ENCODE measurements at places on chromosomes 3 and 15.

DNA sequence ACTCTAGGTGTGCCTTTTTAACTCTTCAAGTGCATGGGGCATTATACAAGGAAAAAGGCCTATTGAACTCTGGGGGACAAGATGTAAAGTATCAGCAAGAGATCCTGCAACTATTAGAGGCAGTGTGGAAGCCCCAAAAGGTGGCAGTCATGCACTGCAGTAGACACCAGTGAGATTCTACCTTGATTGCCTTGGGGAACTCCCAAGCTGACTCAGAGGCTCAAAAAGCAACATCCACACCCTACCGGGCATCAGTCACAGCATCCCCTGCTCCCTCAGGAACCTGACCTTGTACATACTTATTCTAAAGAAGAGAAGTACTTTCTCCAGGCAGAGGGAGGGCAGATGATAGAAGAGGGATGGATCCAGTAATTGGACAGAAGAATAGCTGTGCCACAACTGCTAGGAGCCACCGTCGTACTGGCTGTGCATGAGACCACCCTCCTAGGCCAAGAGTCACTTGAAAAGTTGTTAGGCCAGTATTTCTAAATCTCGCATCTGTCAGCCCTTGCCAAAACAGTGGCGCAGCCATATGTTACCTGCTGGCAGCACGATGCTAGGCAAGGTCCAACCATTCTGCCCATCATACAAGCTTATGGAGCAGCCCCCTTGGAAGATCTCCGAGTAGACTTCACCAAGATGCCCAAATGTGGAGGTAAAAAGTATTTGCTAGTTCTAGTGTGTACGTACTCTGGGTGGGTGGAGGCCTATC lies 523.1 kb upstream of the FRG2C start:
- DNase-seq, result no peak

- peak; percentile 30 for DNase-seq
These were observed 16.8 kb upstream of the MCCC1 start for GRCh38 chr3:183116025-183116614.

GRCh38 chr3:69108811-69109210 lies 13.6 kb downstream of the LMOD3 start:
- DNase-seq, result no peak

DNA sequence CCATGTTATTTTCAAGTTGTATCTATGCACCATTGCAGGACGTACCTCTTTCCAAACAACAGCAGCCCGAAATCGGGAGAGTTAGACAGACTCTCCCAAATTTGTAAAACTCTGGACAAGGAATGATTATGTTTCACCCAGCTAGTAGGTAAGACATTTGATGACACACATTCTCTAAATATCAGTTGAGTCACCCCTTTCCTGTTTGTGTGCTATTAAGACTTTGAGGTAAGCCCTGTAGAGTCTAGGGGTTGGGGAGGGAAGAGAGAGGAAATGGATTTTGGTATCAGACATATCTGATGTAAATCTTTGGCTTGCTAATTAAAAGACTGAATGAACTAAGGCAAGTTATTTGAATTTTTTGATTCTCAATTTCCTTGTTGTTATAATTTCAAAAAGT lies 999.0 kb downstream of the TUSC7 start:
- DNase-seq, result no peak

- no peak for DNase-seq
These were observed 114.4 kb downstream of the PLCL2 start for GRCh38 chr3:16999161-16999560.

DNA sequence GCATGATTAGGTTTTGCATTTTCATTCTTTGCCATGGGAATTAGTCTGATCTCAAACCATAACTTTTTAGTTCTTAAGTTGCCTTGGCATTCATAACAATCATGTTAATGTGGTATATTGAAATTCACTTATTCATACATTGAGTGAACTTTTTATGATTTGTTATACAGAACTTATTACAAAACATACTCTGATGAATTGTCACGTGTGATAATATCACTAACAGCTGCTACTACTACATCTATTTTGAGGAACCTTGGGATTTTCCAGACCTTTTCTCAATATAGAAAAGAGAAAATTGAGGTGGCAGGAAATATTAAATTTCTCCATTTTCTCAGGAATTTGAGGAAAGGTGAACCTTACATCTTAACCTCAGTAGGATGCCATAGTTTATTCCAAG lies 9.2 kb downstream of the LXN start:
- no peak for DNase-seq

- DNase-seq, result no peak
These were observed 290.5 kb downstream of the RPLP1 start for GRCh38 chr15:69743091-69743490.

GRCh38 chr3:125061170-125061569 lies 5.4 kb upstream of the HEG1 start:
- DNase-seq, result no peak

GRCh38 chr3:123788710-123789109 lies 95.4 kb downstream of the MYLK start:
- no peak for DNase-seq

- no peak for DNase-seq
These were observed 136.1 kb upstream of the MEF2A start for GRCh38 chr15:99429681-99430081.

DNA sequence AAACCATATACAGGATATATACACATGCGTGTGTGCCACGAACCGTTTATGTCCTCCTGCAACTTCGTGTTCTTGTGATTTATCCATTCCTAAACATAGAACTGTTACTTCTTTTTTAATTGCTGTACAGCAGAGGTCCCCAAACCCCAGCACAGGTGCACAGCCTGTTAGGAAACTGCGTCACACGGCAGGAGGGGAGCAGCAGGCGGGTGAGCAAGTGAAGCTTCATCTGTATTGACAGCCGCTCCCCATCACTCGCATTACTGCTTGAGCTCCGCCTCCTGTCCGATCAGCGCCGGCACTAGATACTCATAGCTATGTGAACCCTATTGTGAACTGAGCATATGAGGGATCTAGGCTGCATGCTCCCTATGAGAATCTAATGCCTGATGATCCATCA lies 34.9 kb upstream of the NRROS start:
- DNase-seq, result peak; percentile 46

DNA sequence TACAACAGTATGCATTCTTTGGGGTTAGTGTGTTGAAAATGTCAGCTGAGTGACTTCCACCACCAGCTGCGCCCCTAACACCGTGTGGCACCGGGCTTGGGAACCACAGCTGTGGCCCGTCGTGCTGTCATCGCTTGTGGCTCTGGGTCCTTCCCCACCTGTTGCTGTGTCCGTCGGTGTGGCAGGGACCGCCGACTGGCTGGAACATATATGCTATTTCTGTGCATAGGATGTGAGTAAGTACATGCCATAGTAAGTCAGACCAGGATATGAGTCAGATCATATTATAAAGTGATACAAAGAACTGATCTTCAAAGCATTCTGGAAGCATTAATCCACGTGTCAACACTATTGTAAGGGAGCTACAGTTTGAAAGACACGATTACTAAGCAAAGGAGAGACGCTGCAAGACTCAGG lies 31.9 kb downstream of the EHD4 start:
- DNase-seq, result no peak

DNA sequence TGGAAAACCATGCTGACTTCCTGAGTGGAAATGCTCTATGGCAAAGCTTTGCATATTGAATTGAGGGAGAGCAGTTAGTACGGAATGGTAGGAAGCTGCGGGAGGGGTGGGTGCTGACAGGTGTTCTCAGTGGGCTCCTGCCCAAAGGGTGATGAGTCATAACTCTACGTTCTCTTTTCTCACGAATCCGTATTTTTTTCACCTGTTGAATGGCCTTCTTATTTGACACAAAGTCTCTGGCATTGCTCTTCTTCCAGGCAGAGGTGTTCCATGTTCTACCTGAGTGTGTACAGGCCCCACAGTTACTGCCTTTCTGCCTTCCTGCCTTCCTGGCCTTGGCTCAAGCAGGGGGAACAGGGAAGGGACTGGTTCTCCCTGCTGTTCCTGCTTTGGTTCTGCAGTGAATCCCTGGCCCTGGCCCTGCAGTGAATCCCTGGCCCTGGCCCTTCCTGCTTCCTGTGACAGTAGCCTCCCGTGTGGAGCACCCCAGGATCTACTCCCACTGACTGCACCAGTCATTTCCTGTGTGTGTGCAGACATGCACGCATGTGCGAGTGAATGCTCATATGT lies 31.9 kb downstream of the TRAK1 start:
- no peak for DNase-seq

DNA sequence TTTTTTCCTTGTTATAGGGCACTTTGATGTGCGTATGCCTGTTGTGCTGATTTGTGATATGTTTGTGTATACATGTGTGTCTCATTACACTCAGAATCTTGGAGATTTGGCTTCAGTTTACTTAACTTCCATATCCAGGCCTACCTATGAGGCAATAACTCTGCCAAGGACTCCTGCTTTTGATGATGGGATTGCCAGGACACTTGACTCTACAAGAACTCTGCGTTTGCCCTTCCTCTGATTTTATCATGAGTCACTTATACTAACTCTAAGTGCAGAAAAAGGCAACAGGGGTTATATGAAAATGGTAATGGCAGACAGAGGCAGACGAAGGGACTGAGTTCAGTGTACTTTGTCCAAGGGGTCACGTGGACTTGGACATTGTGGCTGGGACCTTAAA lies 33.6 kb downstream of the MCTP2 start:
- no peak for DNase-seq

GRCh38 chr3:72891053-72891855 lies 3.4 kb downstream of the GXYLT2 start:
- DNase-seq, result no peak

GRCh38 chr3:52891615-52892081 lies 5.7 kb downstream of the STIMATE start:
- DNase-seq, result no peak

DNA sequence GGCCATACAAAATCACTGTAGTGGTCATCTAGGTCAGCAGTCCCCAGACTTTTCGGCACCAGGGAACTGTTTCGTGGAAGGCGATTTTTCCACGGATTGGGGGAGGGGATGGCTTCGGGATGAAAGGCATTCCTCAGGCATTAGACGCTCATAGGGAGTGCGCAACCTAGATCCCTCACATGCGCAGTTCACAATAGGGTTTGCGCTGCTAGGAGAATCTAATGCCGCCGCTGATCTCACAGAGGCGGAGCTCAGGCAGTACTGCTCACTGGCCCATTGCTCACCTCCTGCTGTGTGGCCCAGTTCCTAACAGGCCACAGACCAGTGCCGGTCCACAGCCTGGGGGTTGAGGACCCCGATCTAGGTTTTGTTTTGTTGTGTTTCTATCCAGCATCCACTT lies 200.1 kb downstream of the SLC9A9 start:
- DNase-seq, result no peak

GRCh38 chr15:73936181-73936580 lies 9.9 kb downstream of the LOXL1 start:
- DNase-seq, result no peak

DNA sequence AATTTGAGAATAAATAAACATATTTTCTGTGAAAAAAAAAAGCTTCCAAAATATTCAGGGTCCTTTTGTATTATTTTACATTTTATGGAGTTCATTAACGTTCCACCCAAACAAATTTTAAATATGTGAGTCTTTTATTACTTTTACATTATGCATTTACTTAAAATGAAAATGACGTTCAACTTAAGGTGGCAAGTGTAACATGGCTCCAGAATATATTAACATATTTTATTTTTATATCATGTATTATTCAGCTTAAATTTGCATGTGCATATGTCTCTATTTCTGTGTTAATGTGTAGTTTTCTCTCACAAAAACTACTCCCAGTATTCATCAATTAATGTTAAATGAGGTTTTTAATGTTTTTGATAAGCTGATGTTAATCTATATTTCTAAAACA lies 243.6 kb upstream of the CNTN3 start:
- DNase-seq, result no peak

DNA sequence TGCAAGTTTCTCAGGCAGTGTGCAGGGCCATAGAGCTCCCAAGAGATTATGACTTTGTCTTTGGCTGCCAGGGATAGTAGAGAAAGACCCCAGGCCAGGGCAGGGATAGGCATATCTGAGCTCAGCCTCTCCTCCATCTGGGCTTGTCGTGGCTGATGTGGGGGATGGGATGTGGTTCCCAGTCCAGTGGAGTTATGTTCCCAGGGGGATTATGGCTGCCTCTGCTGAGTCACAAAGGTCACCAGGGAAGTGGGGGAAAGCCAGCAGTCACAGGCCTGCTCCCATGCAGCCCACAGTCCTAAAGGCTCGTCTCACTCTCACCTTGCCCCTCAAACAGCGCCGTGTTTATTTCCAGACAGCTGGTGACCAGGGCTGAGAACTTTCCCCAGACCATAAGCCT lies 354.9 kb downstream of the SI start:
- DNase-seq, result no peak

GRCh38 chr3:141255846-141256261 lies 24.2 kb downstream of the PXYLP1 start:
- peak; percentile 17 for DNase-seq

All from activated T-cell treated with anti-CD3 and anti-CD28 coated beads for 1 hour (primary cell).